ENCODE measurements at places on chromosomes 1 and 21. TPM values are rescaled to one million over a fixed set of nuclear protein-coding genes. Genes with fewer than 3 reads are reported as not detected.

The YTHDF2 gene
- 42.0 TPM for total RNA-seq

The HDAC1 gene
- 53.0 TPM for total RNA-seq

The RGS5 gene
- total RNA-seq, result 388 TPM

The SLC5A9 gene
- total RNA-seq, result not detected

The RAB3B gene
- total RNA-seq, result 38.3 TPM

The NUF2 gene
- 2.3 TPM for total RNA-seq

The METTL25B gene
- total RNA-seq, result 10.4 TPM
